Fibroblast of skin of right biceps (primary cell): ENCODE measurements at places on chromosomes 7 and 10.

DNA sequence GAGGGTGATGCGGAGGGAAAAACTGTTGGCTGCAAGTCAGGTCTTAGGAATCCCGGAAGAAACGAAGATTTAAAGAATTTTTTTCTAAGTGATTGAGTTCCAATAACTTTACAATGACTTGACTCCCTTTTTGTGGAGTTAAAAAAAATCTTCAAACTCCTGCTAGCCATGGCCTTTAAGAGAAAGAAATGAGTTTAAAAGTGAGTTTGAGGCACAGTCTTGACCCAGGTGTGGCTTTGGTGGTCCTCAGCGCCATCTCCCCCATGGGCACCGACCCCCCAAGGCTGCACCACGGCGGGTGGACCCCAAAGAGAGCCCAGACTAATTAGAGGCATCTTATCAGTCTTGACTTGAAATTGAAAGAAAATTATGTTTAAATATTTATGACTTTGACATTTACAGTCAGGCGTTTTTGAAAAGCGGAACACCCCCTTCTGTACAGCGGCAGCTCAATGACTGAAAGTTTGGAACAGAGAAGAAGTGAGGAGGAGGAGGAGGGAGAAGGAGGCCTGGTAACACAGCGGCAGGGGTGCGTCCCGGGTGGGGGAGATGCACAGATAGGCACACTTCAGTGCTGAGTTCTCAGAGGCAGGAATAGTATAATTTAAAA lies 349.6 kb downstream of the DNAJB6 start:
- no peak for DNase-seq

- DNase-seq: no peak
Observed at GRCh38 chr10:105592468-105592867, 951.4 kb downstream of the SORCS3 start.

GRCh38 chr10:100347568-100348195 lies 649 bp downstream of the SCD start:
- DNase-seq: peak; percentile 42

- no peak for DNase-seq
Observed at GRCh38 chr7:105905209-105905909, 29.0 kb upstream of the ATXN7L1 start.

- no peak for DNase-seq
Observed at GRCh38 chr7:85306115-85306514, 119.3 kb upstream of the SEMA3D start.

- DNase-seq: no peak
Observed at GRCh38 chr7:85627791-85628586, 441.1 kb upstream of the SEMA3D start.

GRCh38 chr10:63503395-63503794 lies 17.8 kb upstream of the REEP3 start:
- DNase-seq: no peak

DNA sequence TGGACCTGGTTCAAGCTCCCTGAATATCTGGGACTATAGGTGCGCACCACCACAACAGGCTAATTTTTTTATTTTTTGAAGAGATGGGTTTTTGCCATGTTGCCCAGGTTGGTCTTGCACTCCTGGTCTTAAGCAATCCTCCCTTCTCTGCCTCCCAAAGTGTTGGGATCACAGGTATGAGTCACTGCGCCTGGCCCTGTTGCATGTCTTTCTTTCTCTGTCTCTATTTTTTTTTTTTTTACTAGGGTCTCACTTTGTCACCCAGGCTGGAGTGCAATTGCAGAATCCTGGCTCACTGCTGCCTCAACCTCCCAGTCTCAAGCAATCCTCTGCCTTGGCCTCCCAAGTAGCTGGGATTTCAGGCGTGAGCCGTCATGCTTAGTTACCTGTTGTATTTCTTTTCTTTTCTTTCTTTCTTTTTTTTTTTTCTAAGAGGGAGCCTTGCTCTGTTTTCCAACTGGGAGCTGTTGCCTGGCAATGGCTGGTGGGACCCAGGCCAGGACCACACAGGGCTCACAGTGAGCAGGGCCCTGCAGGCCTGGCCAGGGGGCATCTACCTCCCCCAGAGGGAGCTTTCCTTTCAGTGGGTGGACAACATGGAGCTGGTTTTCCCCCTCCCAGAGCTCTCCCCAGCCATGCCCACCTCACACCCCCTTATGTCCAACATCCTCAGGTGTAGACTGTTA lies 6.0 kb downstream of the MYL7 start:
- DNase-seq: no peak

GRCh38 chr10:44070282-44070681 lies 314.6 kb downstream of the CXCL12 start:
- DNase-seq: no peak

- DNase-seq: peak; percentile 49
Observed at GRCh38 chr7:43906331-43907010, at the start of gene URGCP. Gene URGCP (minus strand): TSS chr7:43906596. CDS start chr7:43906575, 21 bp downstream.

DNA sequence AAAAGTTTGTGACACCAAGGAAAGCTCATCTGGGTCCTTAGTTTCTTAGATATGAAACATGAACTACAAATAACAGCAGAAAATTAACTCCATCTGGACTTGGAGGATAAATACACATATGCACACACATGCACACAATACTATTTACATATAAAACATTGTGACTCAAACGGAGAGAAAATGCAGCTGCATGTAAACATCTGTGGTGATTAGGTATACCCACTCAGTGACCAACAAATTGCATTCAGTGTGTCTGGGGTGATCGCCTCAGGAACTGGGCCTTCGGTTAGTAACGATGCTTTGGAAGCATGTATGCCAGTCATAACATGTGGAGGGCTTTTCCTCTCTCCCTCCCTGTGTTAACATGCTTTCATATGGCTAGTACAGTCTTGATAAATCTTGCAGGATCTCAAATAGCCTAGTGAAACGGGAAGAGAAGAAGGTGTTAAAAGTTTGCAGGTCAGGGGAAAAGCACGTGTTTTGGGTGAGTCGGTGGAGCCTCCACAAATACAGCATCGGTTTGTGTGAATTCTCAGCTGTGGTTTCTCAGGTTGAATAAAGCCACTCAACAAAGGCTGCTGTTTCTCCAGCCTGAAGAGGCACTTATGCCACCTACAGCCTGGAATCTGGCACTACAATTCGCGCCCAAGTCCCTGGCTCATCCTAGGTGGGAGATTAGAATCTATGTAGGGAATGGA lies 8.7 kb upstream of the GLRX3 start:
- peak; percentile 65 for DNase-seq

DNA sequence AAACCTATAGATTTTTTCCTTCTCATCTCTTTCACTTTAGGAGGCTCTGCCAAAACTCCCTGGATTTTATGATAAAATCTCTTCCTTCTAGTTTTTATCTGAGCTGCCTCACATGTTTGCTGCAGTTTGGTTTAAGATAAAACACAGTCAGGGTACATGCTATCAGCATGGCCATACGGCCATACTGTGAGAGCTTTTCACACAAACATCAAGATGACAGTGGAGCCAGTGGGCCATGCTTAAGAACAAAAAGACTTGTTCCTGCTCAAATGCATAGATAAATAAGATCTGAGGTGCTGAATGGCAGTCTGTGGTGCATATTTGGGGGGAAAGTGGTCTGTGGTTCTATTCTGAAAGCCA lies 91.0 kb downstream of the ELMO1 start:
- DNase-seq: no peak

- no peak for DNase-seq
Observed at GRCh38 chr10:68318331-68319059, 13.4 kb upstream of the HNRNPH3 start.

DNA sequence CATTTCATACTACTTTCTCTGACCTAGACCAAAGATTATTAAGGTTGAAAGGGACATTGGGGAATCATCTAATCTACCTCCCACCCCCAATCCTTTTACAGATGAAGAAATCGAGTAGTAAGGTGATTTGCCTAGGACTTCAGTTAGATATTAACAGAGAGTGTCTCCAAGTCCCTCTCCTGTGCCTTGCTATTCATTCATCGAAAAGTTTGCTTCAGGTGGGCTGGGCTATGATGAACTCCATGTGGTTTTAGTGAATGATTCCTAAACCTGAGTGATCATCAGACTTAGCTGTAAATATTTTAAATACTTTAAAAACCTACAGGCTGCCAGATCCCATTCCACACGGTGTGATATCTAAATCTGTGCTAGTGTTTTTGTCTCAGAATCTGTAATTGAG lies 259.4 kb upstream of the SORCS1 start:
- DNase-seq: no peak
